Fibroblast of the aortic adventitia (primary cell): ENCODE measurements at places on chromosomes 7 and 10. TPM values are rescaled to one million over a fixed set of nuclear protein-coding genes. Genes with fewer than 3 reads are reported as not detected.

Gene ADCY1
- 0.25 and 0.72 TPM in 2 replicates for total RNA-seq

Gene CYP17A1
- not detected in 2 replicates for total RNA-seq

Gene DNA2
- 10.0 and 15.2 TPM in 2 replicates for total RNA-seq

Gene ITGB8
- total RNA-seq = 17.7 and 79.2 TPM in 2 replicates

Gene SPACDR
- 0.27 TPM in 1 of 2 replicates, not detected in the other for total RNA-seq

Gene PIP
- total RNA-seq = not detected in 2 replicates

Gene SH2D4B
- not detected in 2 replicates for total RNA-seq

Gene SPDYE18
- total RNA-seq = not detected in 2 replicates

Gene MOGAT3
- not detected in 2 replicates for total RNA-seq

Gene KCNIP2
- total RNA-seq = 0.82 and 1.2 TPM in 2 replicates

Gene YWHAG
- 112 and 115 TPM in 2 replicates for total RNA-seq

Gene ZNF479
- not detected in 2 replicates for total RNA-seq

Gene SFTPD
- total RNA-seq = not detected in 2 replicates

Gene ALOX5
- total RNA-seq = not detected in 2 replicates

Gene C10orf67
- 0.09 TPM in 1 of 2 replicates, not detected in the other for total RNA-seq

Gene FRMD4A
- total RNA-seq = 32.1 and 42.4 TPM in 2 replicates

Gene PGAM2
- total RNA-seq = not detected in 2 replicates

Gene TNPO3
- total RNA-seq = 56.7 and 63.3 TPM in 2 replicates

Gene CLDN12
- total RNA-seq = 10.5 and 47.1 TPM in 2 replicates

Gene BICC1
- 123 and 177 TPM in 2 replicates for total RNA-seq

Gene CALCR
- not detected in 2 replicates for total RNA-seq

Gene TMED4
- total RNA-seq = 48.3 and 78.5 TPM in 2 replicates

Gene PTCD1
- 1.3 and 4.4 TPM in 2 replicates for total RNA-seq

Gene ATOH7
- not detected in 2 replicates for total RNA-seq

Gene PAPOLB
- 0.18 TPM in 1 of 2 replicates, not detected in the other for total RNA-seq

Gene CPEB3
- total RNA-seq = 0.99 and 1.7 TPM in 2 replicates

Gene NEUROD6
- total RNA-seq = not detected in 2 replicates

Gene HOXA4
- 0.57 and 0.99 TPM in 2 replicates for total RNA-seq

Gene TLX1
- total RNA-seq = 0.16 TPM in 1 of 2 replicates, not detected in the other

Gene GPC2
- total RNA-seq = 1.2 and 4.5 TPM in 2 replicates

Gene LRRN3
- total RNA-seq = 2.7 and 5.0 TPM in 2 replicates

Gene WNT16
- 0.16 and 2.7 TPM in 2 replicates for total RNA-seq

Gene FAM241B
- not detected in 2 replicates for total RNA-seq

Gene TET1
- total RNA-seq = 3.3 and 9.3 TPM in 2 replicates

Gene FRA10AC1
- total RNA-seq = 9.6 and 11.3 TPM in 2 replicates

Gene LOXL4
- 14.3 and 62.5 TPM in 2 replicates for total RNA-seq
